AG10803 (cell line): ENCODE measurements at places on chromosomes 2 and 18.

DNA sequence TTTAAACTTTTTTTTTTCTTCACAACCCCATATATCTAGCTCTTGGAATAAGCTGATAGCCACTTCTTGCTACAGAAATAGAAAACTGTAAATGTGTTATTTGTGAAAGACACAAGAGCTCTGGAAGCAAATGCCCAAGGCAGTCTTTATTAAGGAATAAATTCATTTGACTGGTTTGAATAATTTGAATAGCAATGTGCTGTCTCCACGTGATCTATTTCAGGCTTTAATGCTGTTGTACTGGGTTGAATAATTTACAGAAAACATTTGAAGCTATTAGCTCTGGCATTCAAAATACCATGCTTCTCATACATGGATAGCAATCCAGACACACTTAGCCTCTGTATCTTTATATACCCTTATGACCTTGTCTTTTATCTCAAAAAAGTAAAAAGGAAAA is 366.7 kb upstream of the KCNJ3 start:
- DNase-seq, result no peak

- DNase-seq, result peak; percentile 96
Measured at GRCh38 chr18:2881088-2881839, 34.5 kb downstream of the EMILIN2 start.

DNA sequence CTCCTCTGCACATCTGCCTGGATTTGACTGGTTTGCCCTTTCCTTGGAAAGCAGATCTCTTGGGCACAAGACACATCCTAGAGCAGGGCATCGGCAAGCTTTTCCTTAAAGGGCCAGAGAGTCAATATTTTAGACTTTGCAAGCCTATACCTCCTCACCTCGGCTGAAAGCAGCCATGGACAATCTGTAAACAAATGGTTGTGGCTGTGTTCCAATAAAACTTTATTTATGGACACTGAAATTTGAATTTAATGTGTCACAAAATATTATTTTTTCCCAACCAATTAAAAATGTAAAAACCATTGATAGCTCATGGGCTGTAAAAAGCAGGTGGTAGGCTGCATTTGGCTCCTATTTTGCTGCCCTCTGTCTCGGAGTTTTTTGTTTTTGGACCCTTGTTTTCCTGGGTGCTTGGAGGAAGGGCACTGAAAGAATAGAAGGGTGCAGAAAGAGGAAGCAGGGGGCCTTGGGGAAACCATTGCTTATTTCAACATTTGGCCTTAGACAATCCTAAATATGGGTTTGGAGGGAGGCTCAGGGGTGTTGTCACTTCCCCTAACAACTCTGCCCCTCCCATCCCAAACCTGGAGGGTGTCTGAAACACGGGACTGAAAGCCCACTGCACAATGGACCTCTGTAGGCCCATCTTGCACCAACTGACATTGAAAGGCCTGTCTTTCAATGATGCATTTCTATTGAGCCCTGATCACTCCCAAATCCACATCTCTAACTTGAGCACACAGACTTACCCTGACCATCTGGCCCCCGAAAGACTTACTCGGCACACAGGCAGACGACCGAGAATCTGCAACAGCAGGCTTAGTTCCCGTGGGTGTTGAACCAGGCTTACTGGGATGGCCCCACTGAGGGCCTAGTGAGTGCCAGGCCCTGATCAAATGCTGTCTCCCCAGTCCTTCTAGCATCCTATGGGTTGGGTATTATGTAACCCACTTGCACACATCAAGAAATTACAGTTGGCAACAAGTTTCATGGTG is 7.1 kb upstream of the ZFP36L2 start:
- DNase-seq, result no peak

DNA sequence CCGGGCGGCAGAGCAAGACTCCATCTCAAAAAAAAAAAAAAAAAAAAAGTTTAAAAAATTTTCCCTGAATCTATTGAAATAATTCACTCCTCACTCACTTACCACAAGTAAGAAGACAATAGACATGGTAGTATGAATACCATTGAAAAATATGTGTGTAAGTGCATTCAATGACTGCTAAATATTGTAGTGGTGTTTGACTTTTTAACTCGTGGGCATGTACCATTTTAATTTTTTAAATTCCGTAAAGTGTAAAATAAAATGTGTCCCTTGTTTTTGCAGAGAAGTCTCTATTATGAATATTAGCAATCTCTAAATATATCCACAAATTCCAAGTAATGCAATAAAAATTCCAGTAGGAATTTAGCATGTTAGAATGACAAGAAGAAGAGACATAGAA is 134.1 kb downstream of the COPS8 start:
- DNase-seq, result peak; percentile 65
